Activated naive CD4-positive, alpha-beta T cell treated with anti-CD3 and anti-CD28 coated beads, Interleukin-2, amount 50 U/mL, for 16 hours (primary cell): ENCODE measurements at places on chromosomes 2 and 18.
A peak's percentile ranks its signal among the peaks of the same experiment; 100 is the strongest.

- no peak for DNase-seq
Measured at GRCh38 chr2:177149155-177149503, 63.5 kb upstream of the HNRNPA3 start.

- peak; percentile 55 for DNase-seq
Measured at GRCh38 chr2:28359222-28360057, 33.2 kb upstream of the FOSL2 start.

DNA sequence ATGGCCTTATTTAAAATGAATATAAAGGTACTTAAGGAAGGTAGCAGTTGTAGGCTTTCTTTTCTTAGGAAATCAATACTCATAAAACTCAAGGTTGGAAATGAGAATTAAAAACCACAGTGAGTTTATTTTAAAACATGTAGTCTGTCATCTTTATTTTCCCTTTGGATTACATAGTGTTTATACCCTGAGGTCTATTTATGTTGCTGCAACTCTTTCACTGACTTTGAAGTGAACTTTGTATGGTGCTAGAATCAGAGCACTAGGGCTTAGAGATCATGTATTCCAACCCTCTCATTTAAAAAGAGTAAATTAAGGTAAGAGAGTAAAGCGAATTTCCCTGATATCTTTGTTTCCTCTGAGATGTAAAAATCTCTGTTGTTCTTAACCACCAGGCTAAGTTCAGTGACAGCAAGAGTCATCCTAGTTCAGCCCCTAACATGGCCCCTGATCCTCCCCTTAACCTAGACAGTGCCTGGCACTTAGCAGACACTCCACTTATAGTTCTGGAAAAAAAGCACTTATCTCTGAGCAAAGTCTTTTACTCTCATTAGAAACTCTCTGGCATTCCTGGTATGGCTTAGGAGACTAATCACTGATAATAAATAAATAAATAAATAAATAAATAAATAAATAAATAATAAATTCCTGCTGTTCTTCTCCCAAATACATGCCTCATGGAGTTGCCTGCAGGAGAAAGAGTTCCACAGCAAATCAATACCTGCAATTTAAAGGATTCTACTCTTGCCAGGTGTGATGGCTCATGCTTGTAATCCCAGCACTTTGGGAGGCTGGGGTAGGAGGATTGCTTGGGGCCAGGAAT is 33.0 kb upstream of the PPP1R1C start:
- DNase-seq, result no peak

DNA sequence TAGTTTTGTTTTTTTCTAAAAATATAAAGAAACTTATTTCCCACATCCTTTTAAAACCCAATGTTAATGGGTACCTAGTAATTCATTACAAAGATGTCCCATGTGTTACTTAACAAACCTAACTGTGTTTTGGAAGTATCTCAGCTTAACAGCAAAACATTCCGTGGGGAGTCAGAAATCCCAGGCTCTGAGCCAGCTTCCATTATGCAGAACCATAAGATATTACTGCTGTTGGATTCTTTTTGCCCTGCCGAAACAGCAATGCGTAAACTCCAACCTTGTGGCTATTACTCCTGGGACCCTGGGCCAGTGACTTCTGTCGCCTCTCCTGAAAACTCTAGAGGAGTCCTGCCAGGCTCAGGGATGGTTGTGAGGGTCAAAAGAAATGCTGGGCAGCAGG is 174.1 kb downstream of the UXS1 start:
- no peak for DNase-seq

DNA sequence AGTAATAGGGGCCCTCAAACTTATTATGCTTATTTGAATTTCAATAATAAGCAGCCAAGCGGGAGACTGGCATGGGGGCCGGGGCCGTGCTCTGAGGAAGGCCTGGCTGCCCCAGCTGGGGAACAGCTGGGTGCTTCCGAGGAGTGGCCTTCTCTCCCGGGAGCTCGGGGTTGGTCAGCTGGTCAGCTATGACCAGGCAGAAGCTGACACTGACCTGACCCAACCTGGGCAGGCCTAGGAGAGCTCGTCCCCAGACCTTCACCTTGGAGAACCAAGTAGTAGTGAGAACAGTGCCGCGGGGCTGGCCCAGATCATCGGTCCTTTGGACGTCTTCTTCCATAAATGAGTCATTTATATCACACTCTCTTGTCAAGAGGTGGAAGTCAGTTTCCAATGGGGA is 36.1 kb downstream of the RRM2 start:
- no peak for DNase-seq

DNA sequence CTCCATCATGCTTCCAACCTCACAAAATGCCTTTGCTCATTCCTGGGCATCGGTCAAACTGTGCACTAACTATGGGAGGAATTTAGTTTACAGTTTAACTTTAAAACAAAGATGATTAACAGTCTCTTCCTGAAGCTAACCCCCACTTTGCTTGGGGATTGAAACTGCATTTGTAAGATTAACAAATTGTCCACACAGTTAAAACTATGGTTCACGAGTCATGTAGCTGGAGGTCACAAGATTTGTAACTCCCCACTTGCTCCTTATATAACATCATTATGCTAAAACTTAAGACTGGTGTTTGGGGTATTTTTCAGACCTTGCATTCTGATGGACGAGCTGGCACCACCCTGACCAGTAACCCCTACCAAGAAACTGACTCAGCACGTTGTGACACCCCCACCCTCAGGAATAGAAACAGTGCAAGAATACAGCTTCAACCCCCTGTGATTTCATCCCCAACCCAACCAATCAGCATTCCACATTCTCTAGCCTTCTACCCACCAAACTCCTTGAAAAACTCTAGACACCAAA is 252.3 kb downstream of the MBD5 start:
- no peak for DNase-seq

DNA sequence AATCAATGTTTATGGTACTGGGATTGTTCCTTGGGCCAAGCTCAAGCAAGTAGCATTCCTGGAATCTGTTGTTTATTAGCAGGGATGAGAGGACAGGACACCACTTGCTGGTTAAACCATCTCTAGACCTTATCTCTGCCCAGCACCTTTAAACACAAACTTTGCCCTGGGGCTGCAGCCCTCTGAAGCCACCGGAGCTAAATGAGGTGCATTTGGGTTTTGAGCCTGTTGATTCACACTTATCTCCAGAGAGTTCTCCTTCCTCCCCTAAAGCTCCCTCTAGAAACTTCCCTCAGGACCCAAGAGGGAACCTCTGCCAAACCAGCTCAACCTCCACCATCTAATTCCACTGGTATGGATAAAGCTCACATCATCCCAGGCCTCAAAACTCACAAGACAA is 94.8 kb upstream of the EPAS1 start:
- DNase-seq, result no peak

GRCh38 chr2:183105402-183106134 is 18.7 kb upstream of the NUP35 start:
- DNase-seq, result no peak

GRCh38 chr2:158968396-158969161 is at the start of gene TANC1:
TSS of gene TANC1 (plus strand) at chr2:158968640. CDS start at chr2:159065911, 97,271 bp downstream.
- DNase-seq, result peak; percentile 42

DNA sequence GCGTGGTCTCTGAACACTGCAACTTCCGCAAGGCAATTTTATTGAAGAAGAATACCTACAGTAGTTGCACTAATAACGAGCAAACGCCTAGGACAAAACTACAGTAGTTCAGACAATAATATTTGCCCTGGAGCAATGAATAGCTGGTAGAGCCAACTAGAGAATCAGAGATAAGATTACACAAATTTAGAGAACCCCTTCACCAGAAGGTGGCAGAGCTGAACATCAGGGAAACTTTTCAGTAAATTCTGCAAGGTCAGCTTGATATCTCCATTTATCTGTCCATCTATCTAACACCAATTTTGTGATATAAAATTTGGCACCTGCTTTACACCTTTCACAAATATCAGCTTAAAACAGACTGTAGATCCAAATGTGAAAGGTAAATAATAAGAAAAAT is 43.8 kb downstream of the CDH19 start:
- DNase-seq, result no peak

DNA sequence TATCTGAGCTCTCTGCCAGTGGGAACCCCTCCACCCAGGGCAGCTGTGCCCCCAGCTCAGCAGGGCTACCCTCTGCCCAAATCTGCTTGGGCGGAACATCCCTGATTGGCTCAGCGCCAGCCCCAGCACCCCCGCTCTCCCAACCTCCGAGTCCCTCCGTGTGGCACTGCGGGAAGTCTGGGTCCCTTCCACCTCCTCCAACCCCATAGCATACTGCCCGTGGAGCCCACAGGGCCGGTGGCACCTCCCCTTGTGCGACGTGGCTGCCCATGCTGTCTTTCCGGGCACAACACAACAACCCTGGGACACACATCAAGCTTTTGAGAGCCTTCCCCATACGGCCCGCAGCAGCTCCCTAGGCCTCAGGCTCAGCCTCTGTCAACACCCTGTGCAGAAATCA is 55.8 kb upstream of the NCK2 start:
- no peak for DNase-seq

DNA sequence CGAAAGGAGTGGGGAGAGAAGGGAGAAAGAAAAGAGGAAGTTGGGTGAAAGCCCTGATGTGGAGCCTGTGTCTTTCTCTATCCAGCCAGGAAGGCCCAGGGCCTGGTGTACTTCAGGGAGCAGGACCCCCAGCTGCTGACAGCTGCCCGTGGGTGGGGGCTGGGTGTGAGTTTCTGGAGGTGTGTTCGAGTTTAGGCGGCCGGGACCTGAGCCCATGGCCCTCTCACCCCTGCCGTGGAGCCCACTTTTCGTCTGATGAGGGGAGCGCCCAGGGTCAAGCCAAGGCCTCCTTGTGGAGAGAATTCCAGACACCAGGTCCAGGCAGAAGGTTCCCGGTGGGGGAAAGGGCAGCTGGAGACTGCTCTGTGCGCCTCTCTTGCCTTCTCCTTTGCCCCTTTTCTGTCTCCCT is 2.2 kb downstream of the SIX3 start:
- no peak for DNase-seq

GRCh38 chr2:186648130-186648529 is 45.7 kb upstream of the FAM171B start:
- no peak for DNase-seq

GRCh38 chr2:105795575-105795934 is 50.8 kb downstream of the NCK2 start:
- DNase-seq, result no peak

DNA sequence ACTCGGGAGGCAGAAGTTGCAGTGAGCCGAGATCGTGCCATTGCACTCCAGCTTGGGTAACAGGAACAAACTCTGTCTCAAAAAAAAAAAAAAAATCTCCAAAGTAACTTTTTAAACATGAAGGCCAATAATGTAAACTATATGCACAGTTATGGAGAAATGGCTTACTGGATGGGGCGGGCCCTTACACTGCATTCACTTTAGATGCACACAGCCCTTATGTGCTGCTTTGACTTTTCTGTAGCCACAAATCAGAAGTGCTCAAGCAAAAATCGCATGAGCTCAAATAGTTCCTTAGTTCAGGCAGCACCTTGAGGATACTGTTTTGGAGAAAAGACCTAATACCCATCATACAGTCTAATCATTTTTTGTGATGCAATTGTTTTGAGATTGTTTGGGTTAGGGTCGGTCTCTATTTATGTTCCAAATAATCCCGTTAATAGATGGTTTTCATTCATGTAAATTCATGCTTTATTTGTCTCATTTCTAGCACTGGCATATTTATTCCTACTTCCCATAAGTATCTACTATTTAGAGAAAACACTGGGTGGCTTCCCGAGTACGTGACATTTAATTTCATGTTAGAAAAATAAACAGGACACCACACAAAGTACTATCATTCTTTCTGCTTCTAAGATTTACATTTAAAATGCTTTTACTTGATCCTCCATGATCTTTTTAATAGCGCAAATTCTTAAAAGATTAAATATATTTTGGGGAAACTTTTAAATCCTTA is 34.7 kb downstream of the RBMS1 start:
- DNase-seq, result no peak

DNA sequence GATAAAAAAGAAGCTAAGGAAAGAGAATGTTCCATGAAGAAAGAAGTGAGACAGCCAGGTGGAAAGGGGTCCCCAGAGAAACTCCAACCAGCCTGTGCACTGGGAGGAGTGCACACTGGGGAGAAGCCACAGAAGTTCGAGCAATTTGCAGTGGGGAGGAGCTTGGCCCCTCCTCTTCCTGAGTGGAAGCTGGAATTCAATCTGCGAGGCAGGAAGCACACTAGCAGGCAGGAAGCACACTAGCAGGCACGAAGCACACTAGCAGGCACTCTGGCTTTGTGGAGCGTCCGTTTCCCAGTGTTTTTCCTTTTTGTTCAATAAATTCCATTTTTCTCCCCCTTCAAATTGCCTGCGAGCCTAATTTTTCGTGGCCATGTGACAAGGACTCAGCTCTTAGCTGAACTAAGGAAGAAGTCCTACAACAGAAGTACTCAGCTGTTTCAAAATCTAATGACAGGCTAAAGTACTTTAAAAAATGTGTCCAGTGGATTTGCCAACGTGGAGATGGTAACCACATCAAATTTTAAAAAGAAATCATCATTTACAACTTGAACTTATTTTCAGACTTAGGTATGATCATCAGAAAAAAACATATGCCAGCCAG is 21.4 kb upstream of the SPIRE1 start:
- DNase-seq, result no peak

DNA sequence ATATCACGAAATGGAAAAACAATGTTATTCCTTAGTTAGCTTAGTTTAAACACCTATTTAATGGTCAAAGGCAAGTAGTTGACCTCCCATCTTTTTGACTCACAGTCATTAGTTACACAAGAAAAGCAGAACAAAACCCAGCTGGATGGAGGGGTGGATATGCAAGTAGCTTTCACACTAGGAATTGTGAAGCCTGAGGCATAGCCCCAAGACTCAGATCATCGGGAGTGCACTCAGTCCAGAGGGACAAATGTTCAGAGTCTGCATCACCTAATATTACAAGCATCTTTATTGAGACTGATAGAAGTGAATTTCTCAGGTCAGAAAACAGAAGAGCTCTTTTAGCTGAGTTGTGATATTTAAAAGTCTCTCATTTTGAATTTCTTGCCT is 15.5 kb upstream of the CPS1 start:
- DNase-seq, result no peak

DNA sequence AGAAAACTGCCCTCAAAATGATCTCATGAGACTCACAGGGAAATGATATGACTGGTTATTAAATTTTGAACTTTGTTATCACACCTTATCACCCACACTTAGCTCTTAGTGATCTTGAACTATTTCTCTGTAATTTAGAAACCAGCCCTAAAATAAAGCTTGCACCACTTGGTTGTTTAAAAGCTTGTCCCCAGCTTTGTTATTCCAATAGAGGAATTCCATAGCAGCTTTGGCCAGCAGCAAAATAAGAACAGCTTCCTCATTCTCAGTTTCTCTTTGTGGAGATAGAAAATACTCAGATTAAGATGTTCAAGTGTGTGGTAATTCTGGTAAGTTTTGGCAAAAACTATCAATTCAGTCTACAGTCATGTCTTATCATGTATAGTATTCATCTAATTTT is 54.4 kb upstream of the CCDC68 start:
- DNase-seq, result no peak

GRCh38 chr18:68623342-68623741 is 91.6 kb downstream of the TMX3 start:
- DNase-seq, result peak; percentile 14

DNA sequence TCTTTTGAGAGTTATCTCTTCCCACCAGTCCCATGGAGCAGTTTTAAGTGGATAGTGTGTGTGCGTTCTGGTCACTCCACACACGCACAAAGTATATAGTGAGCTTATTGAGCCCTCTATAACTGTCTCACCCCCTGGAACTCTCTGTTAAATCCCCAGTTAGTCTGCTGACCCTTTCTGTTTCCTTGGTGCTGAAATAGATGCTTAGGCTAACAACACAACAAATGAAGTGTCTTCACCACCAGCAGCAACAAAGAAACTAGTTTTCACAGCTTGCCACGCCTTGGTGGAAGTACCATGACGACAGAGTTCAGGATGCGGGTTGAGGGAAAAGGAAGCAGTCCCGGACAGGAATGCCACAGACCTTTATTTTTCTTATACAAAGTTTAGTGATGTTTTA is 203.5 kb upstream of the TMEFF2 start:
- no peak for DNase-seq
